ENCODE measurements at places on chromosomes 6 and 20. TPM values are rescaled to one million over a fixed set of nuclear protein-coding genes. Genes with fewer than 3 reads are reported as not detected.
A peak's percentile ranks its signal among the peaks of the same experiment; 100 is the strongest.

The FAM217B gene
- 27.9 TPM for total RNA-seq

- no peaks in the 10 kb centered on the region for H3K4me1 ChIP-seq
- DNase-seq, result no peak
- no peaks in the 10 kb centered on the region for H3K27me3 ChIP-seq
- H3K27ac ChIP-seq, result no peak overlapping the region
Observed at GRCh38 chr6:145863988-145864616, 49.5 kb upstream of the FBXO30 start.

The ZBP1 gene
- not detected for total RNA-seq

GRCh38 chr20:17376031-17376430, 149.2 kb downstream of the PCSK2 start:
- H3K4me3 ChIP-seq, result no peak overlapping the region
- H3K27ac ChIP-seq, result no peak overlapping the region
- H3K36me3 ChIP-seq, result peaks cover 8% of the 10 kb centered on the region
- H3K4me1 ChIP-seq, result peaks cover 21% of the 10 kb centered on the region

- no peaks in the 10 kb centered on the region for H3K36me3 ChIP-seq
- DNase-seq, result no peak
- H3K4me3 ChIP-seq, result no peak overlapping the region
- H3K27me3 ChIP-seq, result no peaks in the 10 kb centered on the region
Observed at GRCh38 chr6:123925842-123926399, 122.3 kb downstream of the NKAIN2 start.

- H3K27me3 ChIP-seq, result no peaks in the 10 kb centered on the region
- no peak for DNase-seq
- H3K4me1 ChIP-seq, result no peaks in the 10 kb centered on the region
- no peak overlapping the region for H3K4me3 ChIP-seq
Observed at GRCh38 chr6:20153194-20153593, 59.1 kb downstream of the MBOAT1 start.

GRCh38 chr20:23926944-23927872, 47.7 kb upstream of the CST5 start:
- no peak overlapping the region for H3K4me3 ChIP-seq
- H3K27me3 ChIP-seq, result no peaks in the 10 kb centered on the region
- H3K27ac ChIP-seq, result no peak overlapping the region
- no peak for DNase-seq
- H3K36me3 ChIP-seq, result no peaks in the 10 kb centered on the region
- H3K4me1 ChIP-seq, result no peaks in the 10 kb centered on the region

DNA sequence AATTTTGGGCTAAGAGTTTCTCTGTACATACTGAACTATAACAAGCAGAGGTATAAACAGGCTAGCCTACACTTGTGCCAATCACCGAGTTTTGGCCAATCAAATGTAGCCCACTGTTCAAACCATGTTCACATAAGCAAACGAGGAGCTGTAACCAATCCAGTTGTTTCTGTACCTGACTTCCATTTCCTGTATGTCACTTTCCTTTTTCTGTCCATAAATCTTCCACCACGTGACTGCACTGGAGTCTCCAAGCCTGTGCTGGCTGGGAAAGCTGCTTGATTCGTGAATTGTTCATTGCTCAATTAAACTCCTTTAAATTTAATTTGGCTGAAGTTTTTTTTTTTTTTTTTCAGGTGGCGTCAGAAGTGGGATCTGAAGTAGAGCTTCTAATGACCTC, 332.9 kb downstream of the RNF144B start:
- peaks cover 16% of the 10 kb centered on the region for H3K4me1 ChIP-seq
- no peaks in the 10 kb centered on the region for H3K27me3 ChIP-seq
- no peak overlapping the region for H3K4me3 ChIP-seq
- DNase-seq, result peak; percentile 58
- H3K36me3 ChIP-seq, result peaks cover 15% of the 10 kb centered on the region
